Stimulated activated CD8-positive, alpha-beta memory T cell treated with anti-CD3 and anti-CD28 coated beads, Interleukin-4, amount 100 ng/mL, for 1 hour (primary cell): ENCODE measurements at places on chromosomes 6 and 20.

GRCh38 chr20:4722993-4723392 is 1.3 kb downstream of the PRND start:
- no peak for DNase-seq

DNA sequence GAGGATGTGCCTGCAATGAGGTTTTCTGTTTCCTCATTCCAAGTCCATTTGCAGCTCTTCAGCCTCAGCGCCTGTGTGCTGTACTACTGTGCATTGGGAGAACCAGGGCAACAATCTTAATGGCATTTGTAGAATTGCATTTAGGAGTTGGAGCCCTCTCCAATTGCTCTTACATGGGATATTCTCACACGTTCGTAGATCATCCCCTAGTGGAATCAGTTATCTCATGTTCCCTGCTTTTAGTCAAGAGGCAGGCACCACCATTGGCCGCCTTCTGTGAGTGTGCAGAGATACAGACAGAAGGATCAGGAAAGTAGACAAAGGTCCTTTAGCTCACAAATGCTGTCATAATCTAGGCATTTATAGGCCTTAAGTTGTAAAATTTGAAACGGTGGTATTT is 84.2 kb upstream of the RGS17 start:
- no peak for DNase-seq

DNA sequence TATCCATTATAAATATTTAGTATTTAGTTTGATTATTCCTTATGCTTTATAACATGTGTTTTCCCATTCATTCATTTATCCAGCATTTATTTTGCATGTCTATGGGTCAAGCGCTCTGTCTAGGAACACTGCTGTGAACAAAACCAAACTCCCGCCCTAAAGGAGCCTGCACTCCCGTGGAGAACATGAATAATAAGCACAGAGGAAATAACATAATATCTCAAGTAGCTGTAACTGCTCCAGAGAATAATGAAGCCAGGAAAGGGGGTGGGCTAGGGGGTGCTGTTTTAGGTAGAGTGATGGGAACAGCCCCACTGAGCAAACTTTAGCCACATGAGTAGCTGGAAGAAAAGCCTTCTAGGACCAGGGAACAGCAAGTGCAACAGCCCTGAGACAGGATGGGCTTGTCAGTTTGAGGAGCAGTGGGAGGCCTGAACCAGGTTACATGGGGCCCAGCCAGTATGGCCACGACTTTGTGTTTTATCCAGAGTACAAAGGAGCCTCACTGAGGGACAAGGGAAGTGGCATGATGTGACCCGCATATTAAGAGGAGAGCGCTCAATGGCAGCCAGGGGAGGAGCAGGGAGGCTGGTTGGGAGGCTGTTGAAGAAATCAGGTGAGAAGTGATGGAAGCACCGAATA is 24.4 kb upstream of the PRND start:
- no peak for DNase-seq

DNA sequence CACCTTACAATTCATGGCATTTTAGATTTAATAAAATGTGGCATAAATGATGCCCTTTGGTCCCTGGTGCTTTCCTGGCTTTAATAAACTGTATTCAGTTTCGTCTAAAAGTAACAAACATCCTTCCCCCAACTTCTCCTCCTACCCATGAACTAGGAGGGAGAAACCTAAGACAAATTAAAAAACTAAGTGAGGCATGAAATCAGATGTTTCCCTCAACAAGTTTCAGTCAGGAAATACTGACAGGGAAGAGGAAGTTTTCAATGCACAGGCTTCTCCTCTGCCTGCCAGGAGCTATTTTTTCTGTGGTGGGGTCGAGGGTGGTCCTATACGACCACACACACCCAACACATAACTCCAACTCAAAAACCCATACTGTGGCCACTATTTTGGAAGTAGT is 10.0 kb downstream of the HBS1L start:
- DNase-seq = no peak

- DNase-seq = no peak
Measured at GRCh38 chr6:26129656-26130055, 42.4 kb downstream of the HFE start.

- no peak for DNase-seq
Measured at GRCh38 chr6:5850848-5851255, 155.9 kb downstream of the NRN1 start.

DNA sequence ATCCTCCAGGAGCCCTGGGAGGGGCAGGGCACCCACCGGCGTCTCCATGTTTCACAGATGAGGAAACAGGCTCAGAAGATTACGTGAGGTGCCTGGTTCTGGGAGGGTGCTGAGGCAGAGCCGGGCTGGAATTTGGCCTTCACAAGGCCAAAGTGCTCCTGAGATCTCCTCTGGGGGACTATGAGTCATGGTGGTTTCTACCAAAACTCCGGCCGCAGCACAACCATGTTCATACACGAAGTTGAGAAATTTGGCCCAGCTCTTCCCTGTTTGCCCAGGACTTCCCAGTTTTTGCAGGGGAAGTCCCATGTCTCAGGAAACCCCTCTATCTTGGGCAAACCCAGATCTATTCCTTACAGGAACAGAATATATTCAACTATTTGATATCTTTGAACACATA is 172.9 kb upstream of the CDYL start:
- no peak for DNase-seq
